NCI-H1417 (cell line): ENCODE measurements at places on chromosomes 12 and 14.

DNA sequence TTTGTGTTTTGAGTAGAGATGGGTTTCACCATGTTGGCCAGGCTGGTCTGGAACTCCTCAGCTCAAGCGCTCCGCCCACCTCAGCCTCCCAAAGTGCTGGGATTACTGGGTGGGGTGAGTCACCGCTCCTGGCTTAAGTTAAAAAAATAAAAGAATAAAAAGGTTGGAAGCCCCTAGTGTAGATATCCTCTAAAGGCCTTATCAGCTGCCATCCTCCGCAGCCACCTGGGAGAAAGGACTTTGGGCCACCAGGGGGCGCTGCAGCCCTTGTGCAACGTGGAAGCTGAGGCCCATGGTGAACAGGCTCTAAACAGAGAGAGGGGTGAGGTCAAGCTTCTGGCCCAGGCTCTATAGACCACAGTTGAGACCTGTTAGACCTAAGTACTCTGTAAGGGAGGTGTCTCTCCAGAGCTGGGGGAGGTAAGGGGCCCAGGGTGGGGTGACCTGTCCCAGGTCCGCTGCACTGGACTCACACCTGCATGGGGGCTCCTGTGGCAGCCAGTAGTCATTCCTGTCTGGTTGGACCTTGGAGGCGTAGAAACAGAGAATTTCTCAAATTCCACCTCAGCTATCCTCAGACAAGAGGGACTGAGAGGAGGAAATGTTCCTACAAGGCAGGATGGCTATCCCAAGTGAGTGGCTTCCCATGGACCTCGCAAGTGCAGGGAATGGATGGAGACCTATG is 14.0 kb upstream of the RACGAP1 start:
- DNase-seq = peak; percentile 78

- DNase-seq = no peak
Measured at GRCh38 chr12:43760396-43760795, 1.6 kb downstream of the IRAK4 start.

DNA sequence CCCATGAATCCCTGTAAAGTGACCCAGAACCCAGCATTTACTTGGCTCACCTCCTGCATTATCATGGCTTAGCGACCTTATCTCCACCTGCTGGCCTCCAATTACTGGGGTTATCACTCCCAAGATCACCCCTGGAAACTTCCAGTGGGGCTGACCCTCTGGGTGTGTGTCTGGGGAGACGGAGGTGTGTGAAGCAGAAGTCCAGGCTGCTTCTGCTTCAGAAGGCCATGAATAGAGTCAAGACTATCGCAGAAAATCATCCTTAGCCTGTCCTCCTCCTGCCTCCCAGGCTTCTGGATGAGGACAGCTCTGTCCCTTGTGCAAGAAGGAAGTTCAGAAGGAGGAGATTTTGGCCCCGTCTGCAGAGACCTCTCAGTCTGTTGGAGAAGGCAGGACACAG is 408 bp upstream of the KRT72 start:
- no peak for DNase-seq

- DNase-seq = peak; percentile 51
Measured at GRCh38 chr14:36105401-36105800, 71.1 kb downstream of the PTCSC3 start.

DNA sequence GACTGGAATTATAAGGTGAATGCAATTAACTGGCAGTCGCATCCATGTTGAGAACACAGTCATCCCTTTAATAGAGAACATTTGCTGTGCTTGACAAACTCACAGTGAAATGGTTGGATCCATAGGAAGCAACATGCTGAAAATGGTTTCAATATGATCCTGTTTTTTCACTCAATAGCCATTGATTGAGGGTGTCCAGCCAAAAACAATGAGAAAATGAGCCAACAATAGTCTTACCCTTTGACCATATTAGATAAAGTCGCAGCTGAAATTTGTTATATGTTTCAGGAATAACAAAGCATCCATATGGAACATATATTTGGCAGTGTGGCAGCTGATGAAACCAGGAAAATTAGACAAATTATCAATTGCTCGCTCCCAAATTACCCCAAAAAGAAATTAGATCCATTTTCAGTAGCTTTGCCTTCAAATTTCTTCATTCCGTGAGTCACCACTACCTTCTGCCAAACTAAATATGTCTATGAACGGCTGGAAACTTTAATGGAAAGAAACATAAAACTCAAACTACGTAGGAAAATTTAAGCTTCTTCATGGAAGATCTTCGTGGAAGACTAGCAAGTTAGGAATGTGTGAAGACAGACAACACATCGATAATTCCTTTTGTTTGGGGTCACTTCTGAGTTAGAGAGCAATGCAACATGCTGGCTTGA is 17.4 kb downstream of the IGF1 start:
- no peak for DNase-seq

GRCh38 chr14:101861464-101861863 is 100.0 kb downstream of the PPP2R5C start:
- DNase-seq = no peak

- DNase-seq = peak; percentile 10
Measured at GRCh38 chr12:1047898-1048660, 57.1 kb downstream of the ERC1 start.

DNA sequence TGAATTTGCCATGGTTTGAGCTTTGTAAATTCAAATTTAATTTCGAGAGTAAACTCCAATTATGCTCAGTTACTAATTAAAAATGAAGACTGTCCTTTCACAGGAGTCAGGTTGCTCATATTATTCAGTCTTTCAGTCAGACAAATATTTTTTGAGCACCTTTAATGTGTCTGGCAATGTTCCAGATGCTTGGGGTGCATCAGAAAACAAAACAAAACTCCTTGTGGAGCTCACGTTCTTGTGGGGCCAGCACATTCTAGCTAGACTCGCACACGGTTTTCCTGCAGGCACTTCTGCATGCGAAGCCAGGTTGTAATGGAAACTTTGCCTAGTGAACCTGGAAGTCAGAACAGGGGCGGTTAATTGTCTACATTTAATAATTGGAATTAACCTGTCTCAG is 64.0 kb upstream of the ATF1 start:
- DNase-seq = peak; percentile 9

DNA sequence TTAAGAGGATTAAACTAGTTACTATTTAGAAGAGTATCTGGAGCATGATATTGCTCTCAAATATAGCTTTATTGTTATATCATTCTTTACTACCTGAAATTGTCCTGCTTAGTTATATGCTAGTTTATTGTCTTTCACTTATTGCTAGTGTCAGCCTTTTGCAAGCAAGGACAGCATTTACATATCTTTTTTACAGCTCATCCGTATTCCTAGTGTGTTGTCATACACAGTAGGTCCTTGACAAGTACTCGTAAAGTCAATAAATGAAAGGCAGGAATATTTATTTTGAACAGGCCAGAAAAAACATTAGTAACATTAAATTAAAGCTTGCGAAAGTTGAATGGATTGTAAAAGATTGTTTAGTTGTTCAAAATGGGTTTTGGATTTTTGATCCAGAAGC is 35.0 kb downstream of the CRADD start:
- no peak for DNase-seq
